ENCODE measurements at places on chromosomes 16 and 17.
A peak's percentile ranks its signal among the peaks of the same experiment; 100 is the strongest.

DNA sequence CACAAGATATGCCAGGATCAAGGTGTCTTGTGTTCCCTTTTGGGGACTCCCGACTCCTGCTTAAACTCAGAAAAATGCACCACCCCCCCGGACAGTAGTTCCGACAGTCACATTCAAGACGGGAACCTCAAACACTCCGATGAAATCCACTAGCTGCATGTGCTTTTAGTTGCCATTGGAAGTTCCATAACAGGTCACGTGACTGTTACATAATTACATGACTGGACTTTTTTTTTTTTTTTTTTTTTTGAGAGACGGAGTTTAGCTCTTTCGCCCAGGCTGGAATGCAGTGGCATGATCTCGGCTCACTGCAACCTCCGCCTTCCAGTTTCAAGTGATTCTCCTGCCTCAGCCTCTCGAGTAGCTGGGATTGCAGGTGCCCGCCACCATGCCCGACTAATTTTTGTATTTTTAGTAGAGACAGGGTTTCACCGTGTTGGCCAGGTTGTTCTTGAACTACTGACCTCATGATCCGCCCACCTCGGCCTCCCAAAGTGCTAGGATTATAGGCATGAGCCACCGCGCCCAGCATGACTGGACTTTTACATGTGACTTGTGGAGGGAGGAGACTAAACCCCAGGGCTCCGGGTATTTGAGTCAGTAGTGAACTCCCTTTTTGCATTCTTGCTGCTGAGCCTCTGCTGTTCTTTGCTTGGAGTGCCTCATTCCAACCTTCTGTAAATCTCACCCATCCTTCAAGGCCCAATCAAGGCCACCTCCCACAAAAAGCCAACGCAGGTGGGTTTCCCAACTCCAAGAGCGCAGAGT lies 1.6 kb downstream of the SIRT7 start:
- DNase-seq = no peak
- peak overlapping the region; percentile 66 for H3K27ac ChIP-seq
- peaks cover 44% of the 10 kb centered on the region for H3K4me1 ChIP-seq
- peak overlapping the region; percentile 83 for H3K4me3 ChIP-seq
- H3K36me3 ChIP-seq = peaks cover 4% of the 10 kb centered on the region

- H3K36me3 ChIP-seq = no peaks in the 10 kb centered on the region
- no peak overlapping the region for H3K27ac ChIP-seq
Measured at GRCh38 chr16:58843675-58844074, 109.6 kb upstream of the GOT2 start.

GRCh38 chr16:20401475-20402016 lies 3.0 kb downstream of the PDILT start:
- H3K27me3 ChIP-seq = peaks cover 9% of the 10 kb centered on the region
- H3K27ac ChIP-seq = no peak overlapping the region
- no peaks in the 10 kb centered on the region for H3K4me1 ChIP-seq
- H3K4me3 ChIP-seq = no peak overlapping the region

DNA sequence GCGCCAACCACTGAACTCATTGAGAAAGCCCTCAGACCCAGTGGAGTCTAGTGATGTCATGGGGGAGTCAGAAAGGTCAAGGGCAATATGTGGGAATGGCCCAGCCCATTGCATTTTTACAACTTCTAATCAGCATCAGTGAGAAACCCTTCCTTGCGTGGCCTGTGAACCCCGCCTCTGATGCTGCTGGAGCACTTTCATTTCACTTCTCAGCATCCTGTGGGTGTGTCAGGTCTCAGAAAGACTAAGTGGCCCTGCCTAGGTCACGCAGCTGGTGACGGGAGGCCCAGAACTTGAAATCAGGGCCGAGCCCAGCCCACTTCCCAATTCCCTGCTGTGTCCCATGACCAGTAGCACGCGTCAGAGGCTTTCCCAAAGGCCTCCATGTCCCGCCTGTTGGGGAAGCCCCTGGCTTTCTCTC lies 6.1 kb downstream of the DNAI2 start:
- peak overlapping the region; percentile 93 for H3K27ac ChIP-seq
- no peaks in the 10 kb centered on the region for H3K27me3 ChIP-seq
- no peaks in the 10 kb centered on the region for H3K36me3 ChIP-seq
- H3K4me1 ChIP-seq = peaks cover 53% of the 10 kb centered on the region

- H3K4me3 ChIP-seq = no peak overlapping the region
- peaks cover 4% of the 10 kb centered on the region for H3K36me3 ChIP-seq
- DNase-seq = no peak
- H3K27me3 ChIP-seq = no peaks in the 10 kb centered on the region
- no peak overlapping the region for H3K27ac ChIP-seq
- peaks cover 19% of the 10 kb centered on the region for H3K4me1 ChIP-seq
Measured at GRCh38 chr17:81256616-81257015, 17.5 kb downstream of the NDUFAF8 start.

- H3K27me3 ChIP-seq = no peaks in the 10 kb centered on the region
- no peaks in the 10 kb centered on the region for H3K4me1 ChIP-seq
- no peak overlapping the region for H3K4me3 ChIP-seq
- DNase-seq = no peak
- no peak overlapping the region for H3K27ac ChIP-seq
Measured at GRCh38 chr16:70157105-70157476, 16.5 kb upstream of the CLEC18C start.

DNA sequence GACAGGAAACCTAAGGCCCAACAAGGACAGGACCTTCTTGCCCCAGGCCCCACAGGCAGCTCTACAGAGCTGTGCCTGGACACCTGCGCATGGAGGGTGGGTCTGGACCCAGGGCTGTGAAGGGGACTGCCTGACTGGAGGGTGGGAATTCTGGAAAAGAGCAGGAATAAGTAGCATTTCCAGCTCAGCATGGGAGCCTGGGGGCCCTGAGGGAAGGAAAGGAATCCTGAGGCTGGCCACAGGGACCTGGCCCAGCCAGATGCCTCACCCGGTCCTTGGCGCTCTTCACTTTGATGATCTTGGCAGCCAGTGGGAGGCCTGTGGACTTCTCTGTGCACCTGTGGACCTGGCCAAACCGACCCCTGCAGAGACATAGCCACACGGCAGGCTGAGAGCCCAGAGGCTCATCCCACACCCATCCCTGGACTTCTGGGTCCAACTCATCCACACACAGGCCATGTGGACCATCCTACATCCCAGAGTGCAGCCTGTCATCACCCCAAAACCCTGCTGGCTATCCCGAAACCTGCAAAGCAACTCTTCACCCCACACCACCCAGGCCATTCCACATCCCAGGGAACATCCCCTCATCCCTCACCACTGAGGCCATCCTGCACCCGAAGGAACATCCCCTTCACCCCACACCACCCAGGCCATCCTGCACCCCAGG lies 18.7 kb downstream of the MYLK3 start:
- H3K36me3 ChIP-seq = no peaks in the 10 kb centered on the region
- no peaks in the 10 kb centered on the region for H3K4me1 ChIP-seq
- no peak overlapping the region for H3K4me3 ChIP-seq
- no peak for DNase-seq
- H3K27me3 ChIP-seq = no peaks in the 10 kb centered on the region
- no peak overlapping the region for H3K27ac ChIP-seq

DNA sequence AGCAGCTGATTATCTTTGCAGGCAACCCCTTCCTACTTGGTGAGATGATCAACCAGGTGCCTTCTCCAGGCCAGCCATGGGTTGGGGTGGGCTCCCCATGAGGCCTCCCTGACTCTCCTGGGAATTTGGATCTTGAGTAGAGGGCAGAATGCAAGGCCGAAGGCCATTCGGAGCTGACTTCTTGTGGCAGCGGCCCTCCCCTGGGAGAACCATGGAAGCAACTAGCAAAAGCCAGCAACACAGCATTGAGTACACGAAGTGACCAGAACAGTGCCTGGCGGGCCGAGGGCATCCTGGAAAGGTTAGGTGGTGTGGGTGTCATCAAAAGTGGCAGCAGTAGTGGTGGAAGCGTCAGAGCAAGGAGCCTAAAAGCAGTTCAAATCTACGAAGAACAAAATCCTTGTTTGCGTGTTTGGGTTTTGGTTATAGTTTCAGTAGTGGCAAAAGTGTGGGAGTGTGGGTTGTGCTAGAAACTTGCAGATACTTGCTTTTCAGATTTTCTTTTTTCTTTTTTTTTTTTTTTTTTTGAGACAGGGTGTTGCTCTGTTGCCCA lies 2.0 kb upstream of the ALDH3A1 start:
- no peaks in the 10 kb centered on the region for H3K36me3 ChIP-seq
- H3K4me1 ChIP-seq = peaks cover 4% of the 10 kb centered on the region
- H3K4me3 ChIP-seq = no peak overlapping the region
- H3K27ac ChIP-seq = no peak overlapping the region
- H3K27me3 ChIP-seq = peaks cover 18% of the 10 kb centered on the region
- no peak for DNase-seq

- H3K27ac ChIP-seq = no peak overlapping the region
- H3K27me3 ChIP-seq = no peaks in the 10 kb centered on the region
- no peak for DNase-seq
- no peak overlapping the region for H3K4me3 ChIP-seq
Measured at GRCh38 chr17:19372866-19373504, 5.3 kb upstream of the MAPK7 start.

Data from naive thymus-derived CD8-positive, alpha-beta T cell (primary cell).